Purkinje cell (primary cell): ENCODE measurements at places on chromosomes 4 and X. TPM values are rescaled to one million over a fixed set of nuclear protein-coding genes. Genes with fewer than 3 reads are reported as not detected.

GAB3 gene
- 0.60 and 2.0 TPM in 2 replicates for polyA plus RNA-seq

ANK2 gene
- 541 and 627 TPM in 2 replicates for polyA plus RNA-seq

FGFBP1 gene
- polyA plus RNA-seq = not detected in 2 replicates

FAM47A gene
- not detected in 2 replicates for polyA plus RNA-seq

FOXP3 gene
- not detected in 2 replicates for polyA plus RNA-seq

RAB33A gene
- polyA plus RNA-seq = 40.4 and 67.4 TPM in 2 replicates

ODAM gene
- not detected in 2 replicates for polyA plus RNA-seq

TCEAL2 gene
- polyA plus RNA-seq = 76.8 and 119 TPM in 2 replicates

SHROOM3 gene
- 0.18 and 0.69 TPM in 2 replicates for polyA plus RNA-seq

MAGEA9B gene
- polyA plus RNA-seq = not detected in 2 replicates

PNMA6A gene
- 8.3 and 14.3 TPM in 2 replicates for polyA plus RNA-seq

SASH3 gene
- polyA plus RNA-seq = not detected in 2 replicates

CSN2 gene
- polyA plus RNA-seq = not detected in 2 replicates

CHIC1 gene
- polyA plus RNA-seq = 9.4 and 10.4 TPM in 2 replicates

LRRC66 gene
- polyA plus RNA-seq = 1.3 and 1.8 TPM in 2 replicates

SYTL5 gene
- polyA plus RNA-seq = 0.12 TPM in 1 of 2 replicates, not detected in the other
